ENCODE measurements at places on chromosomes 12 and 14. TPM values are rescaled to one million over a fixed set of nuclear protein-coding genes. Genes with fewer than 3 reads are reported as not detected.

TAPBPL gene
- 6.5 TPM for total RNA-seq

FIGNL2 gene
- 3.7 TPM for total RNA-seq

TBX3 gene
- 2.0 TPM for total RNA-seq

OTOGL gene
- not detected for total RNA-seq

ACVRL1 gene
- total RNA-seq, result 2.4 TPM

SIX4 gene
- total RNA-seq, result 11.4 TPM
